Stimulated activated CD8-positive, alpha-beta memory T cell treated with anti-CD3 and anti-CD28 coated beads, Interleukin-7, amount 100 ng/mL, for 24 hours (primary cell): ENCODE measurements at places on chromosomes 16 and 17.

- no peak for DNase-seq
Measured at GRCh38 chr16:82082543-82083244, 47.6 kb downstream of the HSD17B2 start.

DNA sequence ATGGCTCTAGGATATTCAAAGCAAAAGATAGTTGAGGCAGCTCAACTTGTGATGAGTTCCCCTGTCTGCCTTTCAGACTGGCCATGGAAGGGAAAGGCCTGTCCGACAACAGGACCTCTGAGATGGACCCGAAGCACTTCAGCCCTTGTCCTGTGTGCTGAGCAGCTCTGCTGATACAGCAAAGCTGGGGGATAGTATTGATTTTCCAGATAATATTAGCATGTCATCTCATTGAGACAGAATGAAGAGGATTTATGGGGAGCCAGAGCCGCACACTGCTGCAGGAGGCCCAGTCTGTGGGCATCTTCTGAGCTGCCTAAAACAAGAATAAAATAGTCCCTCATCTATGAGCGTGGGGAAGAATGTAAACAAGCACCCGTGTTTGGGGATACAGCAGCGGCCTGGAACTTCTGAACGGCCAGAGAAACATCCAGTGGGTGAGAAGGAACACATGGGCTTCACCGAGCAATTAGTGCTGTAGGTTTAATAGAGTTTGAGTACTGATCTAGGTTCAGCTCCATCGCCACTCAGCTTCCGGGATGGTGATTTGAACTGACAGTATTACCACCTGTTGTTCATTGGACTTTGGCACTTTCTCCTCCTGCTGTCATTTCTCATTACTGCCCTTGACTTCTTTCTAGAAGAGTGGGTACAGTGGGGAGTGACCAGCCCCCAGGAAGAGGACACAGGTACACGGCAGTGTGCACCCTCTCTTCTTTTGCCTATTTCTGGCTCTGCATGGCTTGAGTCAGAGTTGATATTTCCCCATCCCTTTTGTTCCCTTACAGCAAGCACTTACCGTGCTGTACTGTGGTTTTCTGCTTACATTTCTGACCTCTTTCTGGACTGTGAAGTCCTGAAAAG, 96.5 kb upstream of the TBX2 start:
- no peak for DNase-seq

- no peak for DNase-seq
Measured at GRCh38 chr17:36936455-36937000, 747 bp upstream of the LHX1 start.

DNA sequence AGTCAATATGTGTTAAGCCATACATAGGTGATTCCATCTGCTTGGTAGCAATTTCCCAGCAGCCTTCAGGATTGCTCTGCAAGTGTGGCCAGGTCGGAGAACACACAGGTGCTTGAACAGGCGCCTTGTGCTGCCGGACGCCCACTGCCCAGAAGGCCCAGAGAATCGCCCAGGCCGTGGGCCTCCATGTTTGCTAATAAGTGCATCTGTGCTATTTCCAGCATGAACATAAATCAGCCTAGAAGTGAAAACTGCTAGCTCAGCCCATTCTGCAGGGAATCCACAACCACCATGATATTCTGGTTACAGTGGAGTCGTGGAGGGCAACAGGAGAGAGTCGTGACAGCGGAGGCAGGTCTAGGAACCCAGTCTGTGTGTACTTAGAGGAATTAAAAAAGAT, 78.1 kb downstream of the ZFHX3 start:
- no peak for DNase-seq

DNA sequence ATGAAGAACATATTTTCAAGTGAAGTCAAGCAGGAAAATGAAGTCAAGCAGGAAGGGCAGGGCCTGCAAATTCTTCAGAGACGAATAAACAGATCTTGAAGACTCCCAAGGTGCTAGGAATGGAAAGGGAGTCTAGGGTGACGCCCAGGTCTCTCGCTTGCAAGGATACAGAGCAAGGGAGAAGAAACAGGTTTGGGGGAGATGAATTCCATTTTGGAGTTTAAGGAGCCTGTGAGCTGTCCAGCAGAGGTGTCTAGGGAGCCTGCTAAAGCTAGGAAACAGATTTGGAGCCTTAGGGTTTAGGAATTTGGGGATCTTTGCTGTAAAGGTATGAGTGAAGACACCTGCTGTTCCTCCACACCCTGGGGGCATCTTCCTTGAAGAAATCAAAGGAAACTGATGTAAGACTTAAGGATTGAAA, 2.0 kb upstream of the UNKL start:
- DNase-seq = no peak

GRCh38 chr16:57372372-57373116, at the start of gene CX3CL1:
TSS of gene CX3CL1 (plus strand) at chr16:57372490. CDS start at chr16:57372569, 79 bp downstream.
- no peak for DNase-seq

DNA sequence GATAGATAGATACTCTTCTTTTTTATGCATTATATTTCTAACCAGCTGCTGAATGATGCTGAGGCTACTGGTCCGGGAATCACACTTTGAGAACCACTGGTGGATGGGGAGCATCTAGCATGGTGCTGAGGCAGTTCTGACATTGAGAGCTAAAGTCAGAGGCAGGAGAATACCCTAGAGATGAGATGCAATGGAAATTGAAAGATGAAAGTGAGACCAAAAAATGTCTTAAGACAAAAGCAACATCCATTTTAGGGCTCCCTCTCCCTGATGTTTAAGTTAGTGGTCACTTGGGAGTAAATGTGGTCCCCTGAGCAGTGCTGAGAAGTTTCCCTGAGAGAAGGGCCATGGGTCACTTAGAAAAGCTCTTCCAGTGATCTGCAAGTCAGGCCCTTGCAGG, 6.8 kb downstream of the PCTP start:
- no peak for DNase-seq

- DNase-seq = no peak
Measured at GRCh38 chr17:79444198-79444597, 166.7 kb downstream of the RBFOX3 start.

GRCh38 chr16:11679941-11680911, 12.0 kb downstream of the SNN start:
- no peak for DNase-seq

GRCh38 chr16:27381974-27382855, 19.8 kb upstream of the IL21R start:
- no peak for DNase-seq

DNA sequence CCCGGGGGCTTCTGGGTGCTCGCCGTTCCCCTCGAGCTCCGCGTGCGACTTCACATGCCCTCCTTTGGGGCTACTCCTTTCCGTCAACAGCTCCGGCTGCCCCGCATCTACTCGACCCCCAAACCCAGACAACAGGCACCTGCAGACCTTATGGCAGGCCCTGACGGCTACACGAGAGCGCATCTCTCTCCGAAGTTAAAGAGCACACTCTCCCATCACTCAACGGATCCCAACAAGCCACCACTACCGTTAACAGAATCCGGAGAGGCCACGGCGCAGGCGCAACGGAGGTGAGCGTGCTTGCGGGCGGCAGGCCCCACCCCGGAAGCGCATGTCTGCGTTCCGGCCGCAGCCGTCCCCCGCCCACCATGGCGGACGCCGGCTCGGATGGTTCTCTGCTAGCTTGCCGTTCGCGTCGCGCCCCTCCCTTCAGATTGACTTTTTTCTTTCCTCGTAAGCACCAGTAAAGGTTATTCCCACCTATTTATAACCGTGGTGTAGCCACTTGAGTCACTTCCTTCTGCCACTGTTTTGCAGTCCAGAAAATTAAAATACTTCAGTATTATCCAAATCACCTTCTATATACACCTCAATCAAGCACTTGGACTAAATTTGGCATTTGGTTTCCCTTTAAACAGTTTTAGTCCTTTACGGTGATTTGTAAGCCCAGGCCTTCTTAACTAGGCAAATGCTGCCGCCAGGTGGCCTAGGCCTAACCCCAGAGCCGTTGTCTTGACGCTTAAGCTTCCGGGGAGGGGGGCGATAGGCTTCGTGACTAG, at the start of gene POLG2:
POLG2 (minus strand) TSS at position 269 of the 779 bp plus-strand sequence; CDS start at position 183, 86 bp downstream.
- peak; percentile 90 for DNase-seq

DNA sequence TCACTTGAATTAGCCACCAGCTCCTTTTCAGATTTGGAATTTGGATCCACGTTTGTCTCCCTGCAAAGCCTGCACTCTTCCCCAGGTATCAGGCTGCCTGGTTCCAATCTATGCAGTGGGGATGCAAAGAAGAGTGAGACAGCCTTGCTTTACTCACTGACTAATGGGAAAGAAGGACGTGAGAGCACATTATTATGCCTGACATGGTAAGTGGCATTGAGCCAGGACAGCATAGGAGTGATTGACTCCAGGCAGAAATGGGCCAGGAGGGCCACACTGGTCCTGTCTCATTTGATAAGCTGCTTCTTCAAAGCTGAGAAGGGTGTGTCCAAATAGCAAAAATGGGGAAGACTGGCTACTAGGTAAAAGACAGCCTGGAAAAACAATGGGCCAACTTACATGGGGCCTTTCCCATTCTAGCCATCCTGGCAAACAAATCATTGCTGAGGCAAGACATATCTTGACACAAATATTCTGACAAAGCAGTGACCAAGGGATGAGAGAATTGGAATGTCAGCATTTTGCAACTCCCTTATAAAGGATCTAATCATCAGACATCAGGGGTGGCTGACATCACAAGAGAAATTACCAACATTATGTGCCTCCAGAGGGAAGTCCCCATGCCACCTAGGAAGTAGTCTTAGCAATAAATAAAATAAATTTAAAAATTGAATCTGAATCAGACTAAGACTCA, 38.6 kb downstream of the CDH11 start:
- no peak for DNase-seq

DNA sequence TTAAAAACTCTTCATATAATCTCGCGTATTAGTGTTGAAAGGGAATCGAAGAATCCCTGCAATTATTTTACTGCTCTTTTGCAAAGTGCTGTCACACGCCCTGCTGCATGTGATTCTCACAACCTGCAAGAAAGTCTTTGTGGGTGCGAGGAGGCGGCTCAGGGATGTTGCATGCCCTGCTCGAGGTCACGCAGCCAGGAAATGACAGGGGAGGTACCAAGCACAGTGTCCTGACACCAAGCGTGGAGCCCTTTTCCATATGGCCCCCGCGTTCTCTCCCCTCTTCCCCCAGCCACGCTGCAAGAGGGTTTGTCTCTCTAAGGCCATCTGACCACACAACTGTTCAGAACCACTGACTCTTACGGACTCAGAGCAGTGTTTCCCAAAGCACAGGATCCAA, 37.6 kb downstream of the OR3A1 start:
- no peak for DNase-seq

DNA sequence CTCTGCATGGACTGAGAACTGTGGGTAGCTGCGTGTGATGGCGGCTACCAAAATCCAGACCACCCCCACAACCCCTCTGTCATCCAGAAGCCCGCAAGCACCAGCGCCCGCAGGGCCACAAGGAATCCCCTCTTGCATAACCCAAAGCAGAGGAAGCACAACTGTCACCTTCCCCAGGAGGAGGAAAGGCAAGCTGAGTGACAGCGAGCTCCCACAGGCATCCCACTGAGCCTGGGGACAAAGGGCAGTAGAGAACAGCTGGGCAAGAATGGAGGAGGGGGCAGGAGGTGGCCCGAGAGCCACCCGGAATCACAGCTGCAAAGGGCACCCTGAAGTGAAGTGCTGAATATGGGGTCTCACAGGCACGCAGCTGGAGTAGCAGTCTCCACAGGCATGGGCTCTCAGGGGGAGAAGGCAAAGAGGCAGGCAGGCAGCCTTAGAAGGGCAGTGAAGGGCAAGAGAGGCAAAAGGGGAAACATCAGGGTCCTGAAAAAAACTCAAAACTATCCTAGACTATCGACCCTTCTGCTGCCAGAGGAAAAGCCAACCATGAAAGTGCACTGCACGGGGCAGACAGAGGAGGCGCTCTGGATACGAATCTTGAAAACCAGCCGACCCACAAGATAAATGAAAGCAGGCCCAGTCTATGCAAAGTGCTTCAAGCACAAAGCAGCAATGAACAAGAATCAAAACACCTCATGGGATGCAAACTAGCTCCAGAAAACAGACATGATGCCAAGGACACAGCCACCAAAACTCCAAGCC, 17.1 kb downstream of the USP36 start:
- no peak for DNase-seq

- no peak for DNase-seq
Measured at GRCh38 chr16:8963010-8963820, 491 bp downstream of the USP7 start.
